Fibroblast of mammary gland (primary cell): ENCODE measurements at places on chromosomes 1 and 21.

DNA sequence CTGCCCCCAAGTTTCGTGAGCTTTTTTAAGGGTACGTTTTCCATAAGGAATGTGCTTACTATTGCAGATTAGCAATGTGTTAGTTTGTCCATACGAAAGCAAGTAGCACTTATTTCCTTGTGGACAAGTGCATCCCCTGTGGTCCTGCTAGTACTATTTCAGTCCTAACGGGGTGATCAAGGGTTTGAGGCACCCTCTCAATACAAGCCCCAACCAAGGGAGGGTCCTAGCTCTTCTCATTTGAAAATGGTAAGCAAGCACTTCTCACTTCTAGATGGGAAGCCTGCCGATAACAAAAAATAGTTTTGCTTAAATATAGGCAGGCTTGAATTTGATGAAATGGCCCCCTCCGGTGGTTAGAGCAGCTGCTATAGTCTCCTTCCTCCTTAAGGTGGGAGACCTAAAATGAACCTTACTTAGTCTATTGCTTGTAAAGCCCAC lies 64.0 kb upstream of the HMCN1 start:
- peak; percentile 46 for DNase-seq

DNA sequence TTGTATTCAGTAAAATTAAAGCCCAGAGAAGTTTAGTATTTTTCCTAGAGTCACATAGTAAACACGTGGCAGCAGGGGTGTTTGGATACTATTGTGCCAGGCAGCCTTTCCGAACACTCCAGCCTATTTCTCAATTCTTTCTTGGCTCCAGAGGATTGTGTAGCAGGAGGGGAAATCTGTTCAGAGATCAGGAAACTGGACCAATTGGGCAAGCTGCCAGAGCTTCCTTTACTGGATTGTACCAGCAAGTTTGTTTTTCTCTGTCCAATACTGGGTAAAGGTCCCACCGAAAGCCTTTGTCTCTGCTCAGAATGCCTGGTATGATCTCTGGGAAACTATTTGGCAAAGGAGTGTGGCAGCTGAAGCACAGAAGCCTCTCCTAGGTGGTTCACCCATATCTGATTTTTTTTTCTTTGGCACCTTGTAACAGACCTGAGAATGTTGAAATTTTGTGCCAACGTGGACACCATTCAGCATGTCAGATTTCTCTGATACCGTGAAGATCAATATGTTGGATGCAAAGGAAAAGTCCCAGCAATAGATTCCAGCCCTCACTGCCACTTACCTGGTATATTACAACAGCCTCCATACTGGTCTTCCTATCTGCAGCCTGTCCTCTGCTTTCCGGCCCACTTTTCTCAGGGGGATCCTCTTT lies 126.2 kb downstream of the FGGY start:
- DNase-seq: peak; percentile 66

GRCh38 chr1:2504225-2504948 lies 22.0 kb downstream of the PANK4 start:
- no peak for DNase-seq

GRCh38 chr1:194816859-194817258 lies 1630.4 kb upstream of the B3GALT2 start:
- DNase-seq: no peak

DNA sequence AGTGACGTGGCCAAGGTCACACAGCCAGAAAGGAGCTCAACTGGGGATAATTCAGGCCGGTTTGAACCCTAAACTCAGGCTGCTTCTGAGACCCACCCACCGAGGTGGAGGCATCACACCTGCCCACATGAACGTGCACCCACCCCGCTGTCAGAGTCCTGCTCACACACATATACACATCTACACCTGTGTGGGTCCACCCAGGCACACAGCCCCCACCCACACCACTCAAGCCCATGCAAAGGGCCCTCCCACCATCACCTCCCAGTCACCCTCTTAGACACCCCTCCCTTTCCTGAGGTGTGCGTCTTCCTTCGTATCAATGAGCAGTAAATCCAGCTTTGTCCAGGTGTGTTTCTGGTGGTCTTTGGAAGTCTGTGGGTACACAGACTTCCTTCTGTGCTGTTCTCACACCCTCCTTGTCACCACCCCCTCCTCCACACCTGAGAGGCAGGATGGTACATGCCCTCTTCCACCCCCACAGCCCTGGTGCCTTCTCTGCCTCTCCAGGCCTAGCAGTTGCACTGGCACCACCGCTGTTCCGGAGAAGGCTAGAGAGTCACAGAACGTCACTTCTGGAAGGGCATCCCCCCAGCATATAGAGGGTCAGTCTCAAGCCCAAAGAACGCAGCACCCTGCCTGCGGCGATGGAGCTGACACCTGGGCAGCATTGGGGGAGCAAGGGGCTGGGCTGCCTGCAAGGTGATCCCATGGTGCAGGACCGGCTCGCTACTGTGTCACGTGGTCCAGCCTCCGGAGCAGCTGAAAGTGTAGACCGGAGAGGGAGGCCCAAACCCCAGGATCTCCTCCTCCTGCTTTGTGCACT lies 18.9 kb upstream of the FAM131C start:
- DNase-seq: no peak

DNA sequence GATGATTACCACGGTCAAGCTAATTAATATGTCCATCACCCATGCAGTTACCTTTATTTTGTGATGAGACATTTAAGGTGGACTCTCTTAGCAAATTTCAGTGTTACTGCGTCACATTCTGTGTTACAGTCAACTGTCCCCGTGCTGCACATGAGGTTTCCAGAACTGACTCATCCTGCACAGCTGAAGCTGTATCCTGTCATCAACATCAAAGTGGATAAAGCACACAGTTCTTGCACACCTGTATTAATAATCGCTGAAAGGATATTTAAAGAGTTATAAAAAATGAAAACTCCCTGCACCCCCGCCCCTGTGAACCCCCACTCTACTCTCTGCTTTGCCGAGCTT lies 3.4 kb upstream of the KRTAP10-5 start:
- DNase-seq: no peak

- DNase-seq: peak; percentile 26
These were observed 29.7 kb upstream of the DUSP23 start for GRCh38 chr1:159751031-159751430.
